ENCODE measurements at places on chromosomes 1 and 21.

DNA sequence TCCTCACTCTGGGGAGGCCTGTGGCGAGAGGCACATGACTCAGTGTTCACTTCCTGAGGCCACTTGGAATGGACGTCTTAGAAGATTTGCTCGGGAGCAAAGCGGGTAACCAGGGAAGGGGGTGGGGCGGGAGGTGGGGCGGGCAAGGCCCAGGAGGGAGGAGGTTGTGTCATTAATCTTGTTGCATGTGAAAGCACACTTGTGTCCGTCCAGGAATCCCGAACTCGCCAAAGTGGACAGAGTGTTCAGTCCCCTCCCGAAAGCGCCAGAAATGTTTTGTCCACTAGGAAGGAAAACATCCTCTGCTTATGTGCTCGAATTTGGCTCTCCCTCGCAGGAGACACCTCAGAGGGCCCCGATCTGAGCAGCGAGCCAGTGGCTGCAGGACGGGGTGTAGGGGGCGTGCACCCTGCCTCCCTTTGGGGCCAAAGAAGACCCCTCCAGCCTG, 84.2 kb downstream of the SPSB1 start:
- no peak for DNase-seq

DNA sequence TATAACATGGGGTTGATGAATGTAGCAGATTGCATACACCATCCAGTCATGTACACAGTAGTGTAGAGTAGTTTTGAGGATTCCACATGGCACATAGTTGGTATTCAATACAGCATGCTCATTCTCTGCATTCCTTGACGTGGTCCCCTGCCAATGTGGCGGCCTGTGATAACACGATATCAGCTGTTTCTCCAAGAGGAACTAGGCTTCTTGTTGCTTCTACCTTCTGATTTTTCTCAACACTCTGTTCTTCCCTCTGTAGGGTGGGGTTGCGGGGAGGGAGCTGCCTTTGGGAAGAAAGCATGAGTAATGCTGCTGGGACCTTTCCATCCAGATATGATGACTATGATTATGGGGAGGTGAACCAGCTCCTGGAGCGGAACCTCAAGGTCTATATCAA, 19.4 kb downstream of the SESN2 start:
- DNase-seq: no peak

GRCh38 chr1:218344814-218345672, at the start of gene TGFB2:
TSS of gene TGFB2 (plus strand) at chr1:218345336. CDS start at chr1:218346702, 1,366 bp downstream.
- no peak for DNase-seq

- no peak for DNase-seq
Measured at GRCh38 chr21:41453761-41454160, 27.7 kb downstream of the MX1 start.

DNA sequence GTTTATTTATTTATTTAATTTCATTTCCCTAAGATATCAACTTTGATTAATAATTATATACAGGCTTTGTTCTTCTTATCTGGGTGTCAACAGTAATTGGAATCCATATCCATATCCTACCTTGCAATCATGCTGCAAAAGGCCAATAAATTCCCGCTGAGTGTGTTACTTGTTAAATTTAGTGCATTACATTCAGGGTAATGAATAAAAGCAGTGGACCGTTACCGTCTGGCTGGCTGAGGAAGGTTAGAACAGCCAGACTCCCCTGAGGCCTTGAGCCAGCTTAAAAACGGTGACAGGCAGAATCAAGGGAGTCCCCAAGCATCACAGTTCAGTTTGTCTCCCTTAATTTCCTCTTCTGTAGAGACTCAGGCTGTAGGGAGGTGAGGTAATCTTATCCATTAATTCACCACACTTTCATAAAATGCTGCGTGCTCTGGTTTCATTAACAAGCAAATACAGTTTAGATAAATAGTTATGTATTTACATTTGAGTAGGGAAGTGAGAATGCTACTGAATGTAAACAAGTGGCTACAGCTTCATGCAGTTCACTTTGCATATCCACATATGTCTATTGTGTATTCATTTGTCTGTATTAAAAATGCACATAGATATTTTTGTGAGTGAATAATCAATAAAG, 888.2 kb upstream of the CXADR start:
- DNase-seq: no peak

DNA sequence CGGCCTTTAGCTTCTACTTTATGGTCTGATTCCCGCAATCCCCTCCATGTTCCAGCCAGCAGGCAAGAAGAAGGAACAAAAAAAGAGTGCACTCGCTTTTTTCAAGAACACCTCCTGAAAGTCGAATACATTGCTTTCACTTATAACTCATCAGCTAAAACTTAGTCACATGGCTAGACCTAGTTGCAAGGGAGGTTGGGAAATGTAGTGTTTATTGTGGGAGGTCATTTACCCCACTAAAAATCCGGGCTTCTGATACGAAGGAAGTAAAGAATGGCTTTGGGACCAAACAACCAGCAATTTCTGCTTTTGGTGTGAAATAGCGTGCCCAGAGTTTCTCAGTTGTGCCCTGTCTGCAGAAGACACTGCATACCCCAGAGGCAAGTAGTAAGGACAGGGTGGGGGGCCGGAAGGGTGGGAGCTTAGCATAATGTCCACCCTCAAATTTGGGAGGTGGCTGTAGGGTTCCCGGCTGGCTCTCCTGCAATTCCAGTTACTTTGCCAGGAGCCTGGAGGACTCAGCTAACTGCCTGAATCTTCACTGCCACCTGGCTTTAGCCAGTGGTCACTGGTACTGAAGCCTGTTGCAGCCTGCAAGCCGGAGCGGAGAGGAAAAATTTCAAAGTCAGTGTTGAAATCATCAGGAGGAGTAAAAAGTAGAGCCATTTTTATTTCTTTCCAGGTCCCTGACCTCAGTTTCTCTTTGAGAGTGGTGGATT, 57.7 kb upstream of the F3 start:
- no peak for DNase-seq

- DNase-seq: no peak
Measured at GRCh38 chr1:28782011-28782410, 30.0 kb upstream of the OPRD1 start.

DNA sequence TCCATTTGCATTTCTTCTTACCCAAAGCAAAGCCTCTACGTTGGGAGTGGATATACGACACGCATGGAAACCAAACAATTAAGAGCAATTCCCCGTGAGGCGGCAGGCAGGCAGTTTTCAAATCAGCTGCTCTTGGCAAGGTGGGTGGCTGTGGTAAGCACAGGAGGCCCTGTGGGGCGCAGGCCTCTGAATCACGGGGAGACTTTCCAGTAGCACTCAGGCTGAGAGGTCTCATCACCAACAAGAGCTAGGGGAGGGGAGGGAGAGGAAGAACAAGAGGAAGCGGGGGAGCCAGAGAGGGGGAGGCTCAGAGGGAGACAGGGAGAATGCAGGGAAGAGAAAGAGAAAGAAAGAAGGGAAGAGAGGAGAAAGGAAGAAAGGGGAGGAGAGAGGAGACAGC, 56.4 kb downstream of the MT1HL1 start:
- DNase-seq: no peak

- DNase-seq: no peak
Measured at GRCh38 chr1:201637282-201638079, 98.6 kb downstream of the NAV1 start.

All from C1 segment of cervical spinal cord (tissue), 14 donors.